ENCODE measurements at places on chromosomes 2 and 18. TPM values are rescaled to one million over a fixed set of nuclear protein-coding genes. Genes with fewer than 3 reads are reported as not detected.

GRCh38 chr2:218032336-218033171 lies 29.8 kb upstream of the TNS1 start:
- DNase-seq = no peak

DNA sequence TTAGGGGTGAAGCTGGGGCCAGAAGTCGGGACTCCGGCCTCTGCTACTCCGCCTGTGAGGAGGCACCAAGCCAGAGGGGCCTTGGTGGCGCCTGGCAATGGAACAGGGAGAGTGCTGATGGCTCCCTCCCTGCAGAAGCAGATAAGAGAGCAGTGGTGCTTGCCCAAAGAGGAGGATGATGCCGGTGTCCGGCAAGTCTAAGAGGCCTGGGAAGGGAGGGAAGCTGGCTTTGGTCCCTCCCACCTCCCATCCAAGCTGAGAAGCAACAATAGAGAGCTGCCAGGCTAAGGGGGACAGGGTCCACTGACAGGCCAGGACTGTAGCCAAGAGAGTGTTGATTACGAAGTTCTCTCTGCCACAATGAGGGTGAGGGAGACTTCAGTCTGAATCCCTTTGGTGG lies 479.5 kb downstream of the TNS1 start:
- DNase-seq = no peak

DNA sequence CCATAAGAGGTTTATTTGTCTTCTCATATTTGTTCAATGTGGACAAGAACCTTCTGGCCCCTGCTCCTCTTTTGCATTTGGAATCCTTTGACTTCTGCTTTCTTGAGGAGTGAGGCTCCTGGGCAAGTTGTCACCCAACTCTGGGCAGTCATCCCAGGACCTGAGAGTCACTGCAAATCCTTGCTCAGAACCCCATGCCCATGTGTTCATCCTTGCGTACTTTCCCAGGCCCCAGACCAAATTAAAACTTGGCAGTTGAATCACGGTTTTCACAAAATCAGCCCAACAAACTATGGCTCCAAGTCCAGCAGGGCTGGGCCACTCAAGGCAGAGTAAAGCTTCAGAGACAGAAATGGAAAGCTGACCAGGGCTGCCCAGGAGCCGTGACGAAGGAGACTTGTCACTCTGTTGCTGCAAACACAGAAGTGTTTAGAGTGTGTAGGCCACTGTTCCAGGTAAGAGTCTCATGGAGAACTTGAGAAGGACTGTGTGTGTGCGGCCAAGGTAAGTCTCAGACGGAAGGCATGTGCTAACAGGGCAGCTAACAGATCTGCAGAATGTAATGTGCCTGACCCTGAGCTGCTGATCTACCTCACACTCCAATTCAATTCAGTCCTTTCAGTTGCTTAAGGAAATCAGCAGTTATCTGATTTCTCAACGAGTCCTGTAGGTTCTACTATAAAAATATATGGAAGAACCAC lies 549.4 kb upstream of the HS6ST1 start:
- no peak for DNase-seq

DNA sequence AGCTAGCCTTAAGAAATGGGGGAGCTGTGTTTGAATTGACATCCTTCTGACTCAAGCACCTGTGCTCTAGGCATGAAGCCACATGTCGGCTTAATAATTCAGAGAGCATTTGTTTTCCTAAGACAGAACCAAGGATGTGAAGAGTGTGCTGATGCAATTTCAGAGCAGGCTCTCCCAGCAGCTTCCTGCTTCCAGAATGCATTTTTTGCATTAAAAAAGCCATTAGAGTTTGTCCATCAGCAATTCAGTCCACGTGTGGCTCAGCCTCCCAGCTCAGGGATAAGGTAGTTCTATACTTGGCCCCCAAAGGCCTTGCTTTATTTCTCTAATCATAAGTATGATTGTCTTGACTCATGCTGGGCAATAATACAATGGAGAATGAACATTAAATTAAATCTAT lies 37.7 kb downstream of the DOCK10 start:
- DNase-seq = no peak

DNA sequence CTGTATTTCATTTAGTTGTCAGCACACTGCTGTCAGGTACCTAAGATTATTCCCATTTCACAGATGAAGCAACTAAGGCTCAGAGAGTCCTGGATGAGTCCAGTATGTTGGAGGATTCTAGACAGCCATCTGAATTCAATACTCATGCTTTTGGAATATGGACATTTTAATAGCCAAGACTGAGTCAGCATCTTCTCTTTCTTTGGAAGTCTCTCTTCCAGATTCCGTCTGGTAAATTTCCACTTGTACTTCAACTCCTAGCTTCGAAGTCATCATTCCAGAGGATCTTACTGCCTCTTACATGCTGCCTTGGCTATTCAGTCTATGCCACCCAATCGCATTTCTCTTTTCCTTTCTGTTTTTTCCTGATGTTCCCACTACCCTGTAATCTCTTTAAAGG lies 40.6 kb downstream of the INSIG2 start:
- DNase-seq = no peak

GRCh38 chr18:48833701-48834412 lies 116.9 kb downstream of the SMAD7 start:
- DNase-seq = no peak

DNA sequence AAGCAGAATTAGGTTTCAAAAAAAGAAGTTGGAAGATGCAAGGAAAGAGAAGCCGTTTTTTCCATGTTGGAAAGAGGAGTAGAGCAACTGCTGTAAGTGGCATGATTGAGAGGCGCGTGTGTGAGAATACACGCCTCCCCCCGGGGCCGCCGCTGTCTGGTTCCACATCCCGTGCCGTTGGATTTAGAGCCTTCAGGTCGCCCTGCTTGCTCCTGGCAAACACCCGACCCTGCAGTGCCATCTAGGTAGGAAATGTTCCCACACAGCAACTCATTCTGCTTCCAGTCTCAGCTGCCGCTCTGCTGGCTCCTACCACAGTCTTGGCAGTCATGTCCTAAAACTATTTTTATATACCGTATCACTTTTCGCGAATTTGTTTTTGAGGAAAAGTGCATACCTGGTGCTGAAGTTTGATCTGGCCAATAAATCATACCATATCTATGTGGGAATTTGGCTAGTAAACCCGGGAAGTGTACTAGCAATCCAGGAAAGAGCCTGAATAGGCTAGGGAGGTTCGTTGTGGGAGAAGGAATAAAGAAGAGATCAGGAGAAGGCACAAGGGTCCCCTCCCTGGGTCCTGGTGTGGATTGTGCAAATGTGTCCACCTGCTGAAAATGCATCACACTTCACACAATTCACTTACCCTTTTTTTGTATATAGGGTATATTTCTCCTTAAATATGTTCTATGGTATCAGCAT lies 372.7 kb downstream of the FBXO15 start:
- DNase-seq = no peak

- peak; percentile 35 for DNase-seq
Observed at GRCh38 chr2:75787532-75788132, 76.9 kb upstream of the GCFC2 start.

The SERPINB12 gene
- polyA plus RNA-seq = 0.67 TPM

The EML4 gene
- 42.4 TPM for polyA plus RNA-seq

The SULT1C4 gene
- polyA plus RNA-seq = 17.5 TPM

The NDC80 gene
- polyA plus RNA-seq = 9.5 TPM
